ENCODE measurements at places on chromosomes 3 and 15.

DNA sequence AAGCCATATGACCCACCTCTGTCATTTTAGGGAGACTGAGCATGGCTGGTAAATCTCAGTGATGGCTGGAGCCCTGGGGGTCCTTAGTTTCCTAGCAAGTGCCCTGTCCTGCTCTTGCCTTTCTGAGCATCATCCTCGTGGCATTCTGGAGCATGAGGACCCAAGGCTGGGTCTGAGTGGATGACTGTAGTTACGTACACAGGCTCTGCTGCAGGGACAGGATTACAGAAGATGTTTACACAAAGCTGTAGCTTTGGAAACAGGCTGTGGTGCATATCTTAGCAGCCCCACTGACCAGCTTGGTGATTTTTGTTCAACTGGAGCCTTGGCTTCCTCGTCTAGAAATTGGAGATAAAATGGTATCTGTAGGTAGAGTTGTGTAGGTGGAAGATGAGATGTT is 272.9 kb upstream of the CTDSPL start:
- DNase-seq = no peak

- no peak for DNase-seq
Measured at GRCh38 chr3:82493858-82494257, 732.4 kb upstream of the GBE1 start.

GRCh38 chr3:77618686-77619085 is 578.8 kb downstream of the ROBO2 start:
- DNase-seq = no peak

DNA sequence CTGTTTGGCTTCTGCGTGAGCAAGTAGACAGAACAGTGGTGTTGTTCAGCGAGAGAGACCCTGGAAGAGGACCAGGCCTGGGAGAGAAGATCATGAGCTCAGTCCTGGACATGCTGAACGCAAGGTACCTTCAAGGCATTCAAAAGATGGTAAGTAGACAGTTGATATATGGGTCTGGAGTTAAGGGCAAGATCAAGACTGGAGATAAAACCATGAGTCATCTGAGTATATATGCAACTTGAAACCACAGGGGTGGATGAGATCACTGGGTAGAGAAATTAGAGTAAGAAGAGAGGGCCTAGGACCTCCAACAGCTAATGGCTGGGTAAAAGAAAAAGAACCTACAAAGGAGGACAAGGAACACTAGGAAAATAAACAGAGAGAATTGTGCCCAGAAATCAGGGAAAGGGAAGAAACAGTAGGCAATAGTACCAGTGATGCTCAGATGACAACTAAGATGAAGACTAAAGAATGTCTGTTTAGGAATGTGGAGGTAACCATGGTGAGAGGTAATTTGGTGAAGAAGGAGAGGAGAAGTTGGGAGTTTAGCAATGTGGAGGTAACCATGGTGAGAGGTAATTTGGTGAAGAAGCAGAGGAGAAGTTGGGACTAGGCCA is 343.2 kb upstream of the ADAMTS9 start:
- DNase-seq = no peak

DNA sequence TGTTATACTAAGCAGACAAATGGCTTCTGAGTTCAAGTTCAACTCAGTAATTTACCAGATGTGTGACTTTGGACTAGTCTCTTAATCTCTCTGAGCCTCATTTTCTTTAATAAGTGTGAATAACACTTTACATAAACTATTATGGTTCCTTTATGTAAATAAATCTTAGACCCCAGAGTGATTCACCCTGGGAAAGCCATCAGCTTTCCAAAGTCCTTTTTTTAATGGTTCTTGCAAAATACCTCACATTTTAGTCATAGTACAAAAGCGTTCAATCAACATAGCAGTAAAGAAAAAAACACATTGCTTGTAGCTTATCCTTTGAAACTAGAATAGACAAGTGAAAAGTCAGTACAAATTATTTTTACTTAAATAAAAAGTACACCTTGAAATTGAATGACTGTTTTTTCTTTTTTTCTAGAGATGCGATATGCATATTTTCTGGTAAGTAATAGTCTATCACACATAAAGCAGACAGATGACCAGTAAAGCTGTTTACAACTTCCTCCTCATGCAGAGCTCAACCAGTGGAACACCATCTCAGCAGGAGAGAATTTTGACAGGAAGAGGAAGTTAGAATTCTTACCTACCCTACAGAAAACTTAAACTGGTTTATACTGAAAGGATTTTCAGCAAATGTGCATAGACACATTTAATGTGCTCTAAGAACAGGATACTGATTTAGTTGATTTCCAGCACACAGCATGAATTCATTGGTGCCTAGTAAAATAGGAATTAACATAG is 123.0 kb upstream of the AGBL1 start:
- DNase-seq = no peak

DNA sequence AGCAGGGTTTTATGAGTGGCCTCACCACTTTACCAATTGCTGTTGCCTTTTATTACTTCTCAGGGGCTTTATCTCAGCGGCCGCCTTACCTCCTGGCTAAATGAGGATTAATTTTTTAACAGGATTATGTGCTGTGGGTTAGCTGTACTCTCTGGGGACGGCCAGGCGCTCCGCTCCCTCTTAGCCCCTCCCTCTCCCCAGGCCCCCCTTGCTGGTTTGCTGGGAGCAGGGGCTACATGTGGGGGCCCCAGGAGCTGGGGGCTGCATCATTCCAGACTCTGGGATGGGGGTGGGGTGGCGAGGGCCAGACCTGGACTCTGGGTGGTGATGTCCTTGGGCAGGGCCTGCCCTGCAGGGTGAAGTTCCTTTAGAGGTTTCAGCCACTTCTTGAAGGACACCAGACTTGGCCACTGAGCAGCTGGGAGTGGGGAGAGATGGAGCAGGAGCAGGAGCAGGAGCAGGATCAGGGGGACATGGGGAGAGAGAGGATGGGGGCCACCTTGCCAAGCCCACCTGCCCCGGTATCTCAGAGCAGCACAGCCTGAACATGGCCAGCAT is 196.1 kb downstream of the GOLGA6L6 start:
- DNase-seq = no peak

DNA sequence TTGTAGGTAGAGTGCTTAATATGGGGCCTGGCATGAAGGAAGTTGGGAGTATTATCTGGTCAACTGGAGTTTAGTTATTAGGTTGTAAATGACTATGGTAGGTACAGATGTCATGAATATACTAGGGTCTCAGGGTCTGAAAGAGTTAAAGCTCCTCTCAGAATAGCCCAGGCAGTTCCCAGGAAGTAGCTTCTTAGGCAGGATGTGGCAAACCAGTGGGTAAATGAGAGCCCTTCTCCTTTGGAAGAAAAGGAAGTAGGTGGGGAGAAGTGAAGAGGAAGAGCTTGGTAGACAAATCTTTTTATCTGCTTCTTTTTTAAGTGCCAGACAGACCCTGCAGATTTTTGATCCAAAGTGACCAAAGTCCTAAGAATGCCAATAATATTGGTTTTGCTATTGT is 24.5 kb downstream of the MAP2K1 start:
- no peak for DNase-seq

- DNase-seq = no peak
Measured at GRCh38 chr15:99368743-99369142, 117.5 kb downstream of the LRRC28 start.

DNA sequence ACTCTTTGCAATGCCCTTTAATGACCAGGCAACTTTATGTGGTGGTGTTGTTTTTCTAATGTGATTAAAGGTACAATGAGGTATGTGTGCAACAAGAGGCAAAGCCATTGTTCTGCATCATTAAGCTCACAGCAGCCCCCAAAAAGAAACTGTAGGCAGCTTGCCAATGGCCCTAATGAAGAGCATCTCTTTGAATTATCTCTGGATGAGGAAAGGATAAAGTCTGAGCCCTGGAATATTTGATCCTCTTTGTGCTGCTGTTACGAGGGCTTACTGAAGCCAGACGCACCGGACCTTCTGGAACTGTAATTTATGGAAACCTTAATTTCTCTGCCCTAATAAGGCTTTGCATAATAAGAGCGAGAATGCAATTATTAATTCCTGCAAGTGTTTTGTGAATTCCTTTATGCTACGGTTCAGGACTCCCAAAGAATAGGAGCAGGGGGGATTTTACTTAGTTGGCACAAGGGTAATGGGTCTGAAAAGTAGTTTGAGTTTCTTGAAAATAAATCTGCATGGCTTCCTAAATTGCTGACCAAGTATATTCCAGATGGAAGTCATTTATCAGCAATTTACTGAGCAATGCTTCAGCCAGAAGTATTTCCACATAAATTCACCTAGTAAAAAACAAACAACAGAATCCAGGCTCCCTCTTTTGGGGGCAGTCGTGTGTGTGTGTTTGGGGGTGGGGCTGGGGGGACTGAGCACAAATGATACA is 193.4 kb downstream of the PDZRN3 start:
- DNase-seq = no peak

DNA sequence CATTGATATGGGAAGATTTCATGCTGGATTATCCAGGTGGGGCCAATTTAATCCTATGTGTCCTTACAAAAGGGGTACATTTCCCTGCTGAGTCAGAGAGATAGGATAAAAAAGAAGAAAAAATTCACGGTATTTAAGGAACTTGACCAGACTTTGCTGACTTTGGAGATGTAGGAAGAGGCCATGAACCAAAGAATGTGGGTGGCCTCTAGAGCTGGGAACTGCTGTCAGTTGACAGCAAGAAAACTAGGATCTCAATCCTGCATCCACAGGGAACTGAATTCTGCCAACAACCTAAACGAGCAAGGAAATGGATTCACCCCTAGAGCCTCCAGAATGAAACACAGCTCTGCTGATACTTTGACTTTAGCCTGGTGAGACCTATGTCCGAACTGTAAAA is 148.1 kb upstream of the SLC24A5 start:
- DNase-seq = no peak

DNA sequence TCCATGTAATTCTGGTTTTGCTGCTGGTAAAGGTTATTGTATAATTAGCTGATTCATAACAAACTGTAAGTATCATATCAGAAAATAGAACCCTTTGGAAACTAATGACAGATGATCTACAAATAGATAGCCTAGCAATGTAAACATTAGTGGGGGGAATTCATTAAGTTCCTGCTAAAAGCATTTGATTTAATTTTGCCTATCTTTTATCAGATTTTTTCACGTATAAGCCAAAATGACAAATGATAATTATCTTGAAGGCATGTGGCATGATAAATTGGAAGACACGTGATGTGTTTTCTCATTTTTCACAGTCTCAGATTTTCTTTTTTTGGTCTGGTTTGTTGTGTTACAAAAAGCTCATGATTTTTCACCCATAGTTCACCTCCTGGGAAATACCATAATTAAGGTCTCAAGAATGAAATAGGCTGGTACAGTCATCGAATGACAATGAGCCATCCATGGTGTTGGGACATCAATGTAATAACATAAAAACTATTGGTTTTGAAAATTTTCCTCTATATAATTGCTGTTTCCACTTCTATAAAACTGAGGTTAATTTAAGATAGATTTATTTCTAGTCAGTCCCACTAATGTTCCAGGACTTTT is 325.9 kb upstream of the TBL1XR1 start:
- no peak for DNase-seq

- DNase-seq = no peak
Measured at GRCh38 chr15:65971741-65971995, 102.4 kb downstream of the RAB11A start.

DNA sequence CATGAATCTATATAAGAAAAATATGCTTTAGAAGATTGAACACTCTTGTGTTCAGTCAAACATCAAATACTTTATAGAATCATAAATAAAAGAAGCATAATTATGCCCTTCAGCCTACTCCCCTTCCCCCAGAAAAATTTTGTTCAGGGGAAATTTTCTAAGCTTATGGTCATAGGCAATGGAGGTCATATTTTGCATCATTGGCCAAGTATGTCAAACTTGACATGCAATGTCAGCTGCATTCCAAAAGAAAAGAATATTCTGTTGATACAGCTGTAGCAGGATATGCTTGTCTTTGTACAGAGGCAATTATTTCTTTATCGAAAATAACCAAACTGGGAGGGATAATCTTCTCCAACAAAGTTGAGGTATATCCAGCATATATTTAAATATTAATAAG is 328.2 kb downstream of the ZIC1 start:
- DNase-seq = no peak

- DNase-seq = no peak
Measured at GRCh38 chr15:25990220-25990619, 127.1 kb upstream of the ATP10A start.

- no peak for DNase-seq
Measured at GRCh38 chr3:73604451-73604850, 20.3 kb downstream of the PDZRN3 start.

DNA sequence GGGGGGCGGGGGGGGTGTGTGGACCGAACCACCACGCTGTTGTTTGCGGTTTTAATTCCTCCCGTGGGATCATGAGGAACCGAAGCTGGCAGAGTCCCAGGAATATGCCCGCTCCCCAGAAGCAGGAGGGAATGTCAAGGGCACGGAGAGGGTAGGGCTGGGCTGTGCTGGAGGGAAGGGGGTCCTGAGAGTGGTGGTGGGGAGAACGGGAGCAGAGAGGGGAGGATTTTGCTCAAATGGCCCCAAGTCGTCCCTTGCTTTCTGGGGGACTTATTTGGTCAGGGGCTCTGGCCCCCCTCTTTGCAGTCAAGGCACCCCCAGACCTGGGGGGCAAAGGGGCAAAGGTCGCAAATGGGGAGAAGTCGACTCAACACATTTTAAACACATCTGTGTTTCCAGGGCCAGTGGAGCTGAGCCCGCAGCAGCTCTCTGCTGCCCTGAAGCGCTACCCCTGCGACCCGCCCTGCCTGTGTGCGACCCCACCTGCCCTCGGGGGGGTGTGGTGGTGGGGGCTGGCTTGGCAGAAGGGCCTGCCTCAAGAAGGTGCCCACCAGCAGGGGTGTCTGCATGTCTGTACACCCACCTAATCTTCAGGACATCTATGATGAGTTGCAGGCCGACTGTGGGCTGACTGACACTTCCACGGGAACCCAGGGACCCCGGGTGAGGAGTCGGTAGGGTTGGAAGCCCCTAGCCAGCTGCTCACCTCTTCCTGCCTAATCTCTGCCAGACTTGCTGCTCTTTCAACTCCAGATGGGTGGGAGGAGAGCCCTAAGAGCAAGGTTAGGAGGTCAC is 602 bp upstream of the ATP2B2 start:
- DNase-seq = no peak

- no peak for DNase-seq
Measured at GRCh38 chr3:15495461-15496340, 25.8 kb downstream of the COLQ start.

DNA sequence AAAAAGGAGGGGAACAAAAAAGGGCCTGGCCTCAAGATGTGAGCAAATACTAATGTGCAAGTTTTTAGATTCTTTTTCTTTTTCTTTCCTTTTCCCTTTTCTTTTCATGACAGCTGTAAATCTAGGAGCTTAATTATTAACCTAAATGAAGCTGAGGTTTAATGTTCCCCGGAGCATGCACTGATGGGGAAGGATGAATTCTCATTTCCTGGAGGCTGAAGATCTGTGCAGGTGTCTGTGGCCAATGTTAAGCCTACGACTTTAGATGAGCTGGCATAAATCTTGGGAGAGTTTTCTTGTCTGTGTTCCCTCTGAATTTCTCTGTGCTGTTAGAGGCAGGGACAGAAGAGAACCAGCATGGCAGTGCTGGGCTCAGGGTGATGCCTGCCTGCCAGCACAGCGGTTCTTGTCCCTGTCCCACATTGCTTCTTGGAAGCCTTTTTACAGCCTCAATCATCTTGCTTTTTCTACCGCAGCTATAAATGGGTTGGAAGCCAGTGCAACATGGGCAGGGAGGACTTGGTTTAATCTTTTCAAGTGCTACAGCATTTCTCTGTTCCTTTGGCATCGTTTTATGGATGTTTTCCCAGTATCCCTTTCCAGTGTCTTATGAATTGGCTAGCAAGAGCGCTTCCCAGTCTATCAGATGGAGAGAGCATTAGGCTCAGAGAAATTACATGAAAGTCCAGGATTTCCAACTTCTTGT is 119.1 kb downstream of the ATG7 start:
- DNase-seq = no peak
